Mucosa of gallbladder (tissue), 1 donor: ENCODE measurements at places on chromosomes 2 and 18.
A peak's percentile ranks its signal among the peaks of the same experiment; 100 is the strongest.

- DNase-seq = no peak
These were observed 141.8 kb downstream of the GRB14 start for GRCh38 chr2:164479460-164479859.

GRCh38 chr2:128441341-128442052, 122.8 kb upstream of the HS6ST1 start:
- peak; percentile 90 for DNase-seq

- DNase-seq = no peak
These were observed 114.3 kb downstream of the DYM start for GRCh38 chr18:49345931-49346696.

GRCh38 chr2:30883184-30883583, 75.9 kb upstream of the CAPN13 start:
- DNase-seq = no peak

GRCh38 chr2:47512581-47513083, 109.7 kb downstream of the MSH2 start:
- DNase-seq = no peak

DNA sequence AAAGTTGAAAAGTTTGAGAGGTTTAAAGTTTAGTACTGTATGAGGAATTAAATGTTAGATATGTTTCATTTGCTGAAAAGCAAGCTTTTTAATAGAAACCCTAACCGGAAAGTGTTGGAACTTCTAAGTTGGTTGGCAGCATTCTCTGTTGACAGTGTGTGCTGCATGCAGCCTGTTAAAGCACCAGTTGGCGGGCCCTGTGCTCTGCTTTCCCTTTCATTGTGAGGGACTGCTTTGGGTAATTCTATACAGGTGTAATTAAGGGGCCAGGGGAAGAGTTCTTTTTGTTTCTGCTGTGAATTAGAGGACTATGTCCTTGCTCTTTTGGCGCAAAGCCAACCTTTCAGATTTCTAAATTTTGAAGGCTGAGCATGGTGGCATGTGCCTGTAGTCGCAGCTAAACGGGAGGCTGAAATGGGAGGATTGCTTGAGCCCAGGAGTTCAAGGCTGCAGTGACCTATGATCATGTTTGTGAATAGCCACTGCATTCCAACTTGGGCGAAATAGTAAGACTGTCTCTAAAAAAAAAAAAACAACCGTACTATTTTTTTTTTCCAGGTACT, 20.1 kb downstream of the PLEKHB2 start:
- DNase-seq = no peak

- DNase-seq = no peak
These were observed 10.7 kb downstream of the CYRIA start for GRCh38 chr2:16654833-16655444.

GRCh38 chr2:166179201-166179600, 51.4 kb upstream of the SCN1A start:
- DNase-seq = no peak

DNA sequence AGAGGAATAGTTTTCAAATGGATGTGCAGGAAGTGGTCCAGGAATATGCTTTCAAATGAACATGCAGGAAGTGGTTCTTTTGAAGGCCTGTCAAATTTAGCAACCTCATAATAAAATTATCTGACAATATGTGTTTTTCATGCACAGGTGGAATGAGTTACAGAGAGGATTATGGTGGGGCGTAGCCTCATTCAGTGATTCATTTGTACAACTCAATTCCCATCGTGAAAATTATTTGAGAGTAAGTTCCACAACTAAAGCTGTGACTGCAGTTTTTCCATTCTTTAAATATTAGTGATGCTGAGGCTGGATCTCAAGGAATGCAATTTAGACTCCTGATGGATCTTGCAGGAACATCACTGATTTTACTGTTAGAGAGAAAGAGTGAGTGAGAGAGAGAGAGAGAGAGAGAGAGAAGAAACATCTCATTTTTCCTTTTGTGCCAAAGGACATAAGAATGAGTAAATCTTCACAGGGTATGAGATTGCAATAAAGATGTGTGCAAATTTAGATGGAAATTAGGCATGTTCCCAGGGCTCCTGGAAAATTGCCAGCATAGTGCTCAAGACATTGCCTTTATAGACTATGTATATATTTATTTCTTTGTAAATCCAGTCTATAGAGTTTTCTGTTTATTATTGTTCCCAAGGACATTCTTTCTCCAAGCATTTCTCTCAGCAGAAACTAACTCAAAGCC, 394.9 kb upstream of the ZEB2 start:
- no peak for DNase-seq

- peak; percentile 23 for DNase-seq
These were observed 633 bp downstream of the NABP1 start for GRCh38 chr2:191678437-191679100.

GRCh38 chr18:28794459-28795245, 617.7 kb upstream of the CDH2 start:
- no peak for DNase-seq

- no peak for DNase-seq
These were observed 126.3 kb upstream of the SERTAD2 start for GRCh38 chr2:64780041-64780440.

DNA sequence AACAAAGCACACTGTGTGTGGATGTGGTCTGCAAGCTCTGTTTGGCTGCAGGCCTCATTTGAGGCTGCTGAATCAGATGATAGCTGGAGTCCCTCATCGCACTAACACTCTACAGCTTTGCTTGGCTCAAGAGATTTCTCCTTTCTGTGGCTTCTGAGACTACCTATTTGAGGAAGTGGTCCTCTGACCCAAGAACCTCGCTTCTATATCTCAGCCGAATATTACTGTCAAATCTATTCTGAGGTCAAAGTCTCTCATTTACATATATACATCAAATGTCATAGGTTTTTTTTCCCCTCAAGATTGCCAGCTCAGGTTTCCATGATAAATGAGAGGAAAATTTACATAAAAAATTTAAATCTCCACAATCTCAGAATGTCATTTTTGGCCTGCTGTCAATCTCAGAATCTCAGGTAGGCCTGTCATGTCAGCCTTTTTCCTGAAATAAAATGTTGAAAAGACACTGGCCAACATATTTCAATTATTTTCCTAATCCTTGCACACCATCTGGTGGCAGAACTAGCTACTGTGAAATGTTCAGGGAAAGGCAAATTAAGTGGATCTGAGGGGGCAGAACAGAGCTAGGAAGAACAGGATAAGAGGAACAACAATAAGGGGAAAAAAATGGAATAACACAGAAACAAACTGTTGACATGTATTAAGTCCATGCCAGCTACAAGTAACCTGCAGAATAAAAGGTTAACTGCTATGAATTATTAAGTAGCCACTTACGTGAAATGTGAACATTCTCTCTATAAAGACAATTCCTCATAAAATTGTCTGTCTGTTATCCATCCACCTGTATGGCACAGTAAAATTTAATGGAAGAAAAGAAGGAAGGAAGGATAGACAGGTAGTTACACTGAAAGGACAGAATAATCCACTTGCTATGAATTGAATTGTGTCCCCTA, 39.3 kb downstream of the AP1S3 start:
- peak; percentile 31 for DNase-seq

- peak; percentile 28 for DNase-seq
These were observed 25.7 kb downstream of the SRBD1 start for GRCh38 chr2:45585267-45585861.

- DNase-seq = no peak
These were observed 344.6 kb downstream of the SATB2 start for GRCh38 chr2:199113111-199113510.

- DNase-seq = peak; percentile 24
These were observed at the start of gene CYP27A1 for GRCh38 chr2:218781691-218782527. CYP27A1 (plus strand) TSS chr2:218782147; CDS start chr2:218782183, 36 bp downstream.

- DNase-seq = no peak
These were observed 244.0 kb upstream of the HS6ST1 start for GRCh38 chr2:128562471-128563347.

GRCh38 chr2:54348646-54349045, 92.6 kb upstream of the TSPYL6 start:
- no peak for DNase-seq

DNA sequence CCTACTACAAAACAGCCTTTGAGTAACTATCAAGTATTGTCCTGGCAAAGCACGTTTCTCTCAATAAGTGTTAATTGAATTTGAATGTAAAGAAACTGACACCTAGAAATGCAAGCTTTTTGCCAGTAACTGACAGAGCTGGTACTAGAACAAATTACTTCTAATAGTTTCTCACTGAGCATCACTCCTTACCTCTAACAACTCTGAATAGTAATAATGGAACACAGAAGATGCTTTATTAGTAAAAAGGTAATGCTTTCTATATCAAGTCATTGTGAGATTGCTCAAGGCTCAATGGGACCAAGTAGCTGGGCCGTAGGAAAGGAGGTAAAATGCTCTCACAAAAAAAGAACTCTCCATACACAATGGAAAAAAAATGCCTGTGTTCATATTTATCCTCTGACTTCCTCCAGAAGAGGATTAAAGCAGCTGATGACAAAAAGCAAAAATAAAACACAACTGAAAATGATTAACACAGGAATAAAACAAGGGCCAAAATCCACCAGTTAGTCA, 11.8 kb downstream of the RASGRP3 start:
- no peak for DNase-seq

- peak; percentile 5 for DNase-seq
These were observed 58.0 kb downstream of the TMEM163 start for GRCh38 chr2:134660626-134661402.

DNA sequence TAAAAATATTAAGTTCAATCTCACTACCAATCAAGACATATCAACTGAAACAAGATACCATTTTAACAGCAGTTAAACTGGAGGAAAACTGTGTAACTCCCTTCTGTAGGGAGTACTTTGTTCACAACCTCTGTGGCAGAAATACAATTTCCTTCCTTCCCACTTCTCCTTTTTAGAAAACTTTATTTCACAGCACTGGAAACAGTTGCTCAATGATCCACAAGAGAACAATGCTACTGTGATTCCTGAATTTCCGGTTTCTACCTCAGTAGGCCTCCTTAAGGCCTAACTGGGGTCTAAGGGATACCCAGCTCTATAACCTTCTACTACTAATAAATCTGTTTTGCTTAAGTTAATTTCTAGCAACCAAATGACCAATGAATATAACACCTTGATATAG, 14.1 kb downstream of the TLK1 start:
- no peak for DNase-seq

GRCh38 chr2:70188460-70188859, 2.4 kb downstream of the C2orf42 start:
- DNase-seq = no peak

GRCh38 chr2:60478660-60479059, 74.8 kb downstream of the BCL11A start:
- DNase-seq = no peak

DNA sequence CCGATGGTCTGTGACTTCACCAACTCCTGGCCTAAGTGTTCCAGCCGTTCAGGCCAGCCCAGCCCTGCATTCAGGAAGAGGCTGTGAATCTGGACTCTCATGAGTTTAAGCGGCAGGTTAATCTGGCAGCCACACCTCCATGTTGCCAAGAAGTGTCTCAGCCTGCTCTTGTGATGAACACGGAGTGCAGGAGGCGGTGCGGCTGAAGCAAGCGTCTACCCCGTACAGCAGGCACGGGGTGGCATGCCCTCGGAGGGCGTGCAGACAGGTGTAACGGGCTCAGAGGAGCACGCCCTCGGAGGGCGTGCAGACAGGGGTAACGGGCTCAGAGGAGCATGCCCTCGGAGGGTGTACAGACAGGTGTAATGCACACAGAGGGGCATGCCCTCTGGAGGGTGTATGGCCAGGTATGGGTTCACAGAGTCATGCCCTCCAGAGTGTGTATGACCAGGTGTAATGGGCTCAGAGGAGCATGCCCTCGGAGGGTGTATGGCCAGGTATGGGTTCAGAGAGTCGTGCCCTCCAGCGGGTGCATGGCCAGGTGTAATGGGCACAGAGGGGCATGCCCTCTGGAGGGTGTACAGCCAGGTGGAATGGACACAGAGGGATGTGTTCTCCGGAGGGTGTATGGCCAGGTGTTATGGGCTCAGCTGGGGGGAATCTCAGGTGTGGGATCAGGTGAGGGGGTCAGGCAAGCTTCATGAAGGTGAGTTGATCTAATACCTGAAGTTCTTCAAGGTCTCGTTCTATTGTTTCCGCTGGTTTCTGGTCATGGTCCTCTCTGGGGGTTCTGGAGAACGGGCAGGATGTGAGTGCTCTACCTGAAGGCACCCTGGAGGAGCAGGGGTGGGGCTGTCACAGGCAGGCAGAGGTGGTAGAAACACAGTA, 22.6 kb downstream of the CROCC2 start:
- DNase-seq = no peak

DNA sequence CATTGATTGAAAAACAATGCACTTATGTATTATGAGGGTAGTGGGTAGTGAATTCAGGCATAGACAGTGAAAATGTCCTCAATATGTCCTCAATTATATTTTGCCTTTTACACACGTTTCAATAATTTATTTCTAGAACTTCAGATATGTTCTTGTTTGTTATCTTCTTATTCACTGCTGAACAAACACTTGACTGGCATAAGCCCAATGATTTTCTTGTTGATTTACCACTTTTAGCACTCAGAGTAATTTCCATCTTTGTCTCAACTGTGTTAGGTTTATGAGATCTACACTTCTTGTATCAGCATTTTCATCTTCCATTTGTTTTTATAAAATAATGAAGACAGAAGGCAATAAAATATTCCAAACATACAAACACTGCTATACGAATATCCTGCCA, 61.8 kb upstream of the DCC start:
- DNase-seq = no peak

GRCh38 chr2:212832211-212833195, 293.9 kb upstream of the ERBB4 start:
- no peak for DNase-seq

- no peak for DNase-seq
These were observed 84.1 kb downstream of the LDLRAD4 start for GRCh38 chr18:13302457-13303225.

DNA sequence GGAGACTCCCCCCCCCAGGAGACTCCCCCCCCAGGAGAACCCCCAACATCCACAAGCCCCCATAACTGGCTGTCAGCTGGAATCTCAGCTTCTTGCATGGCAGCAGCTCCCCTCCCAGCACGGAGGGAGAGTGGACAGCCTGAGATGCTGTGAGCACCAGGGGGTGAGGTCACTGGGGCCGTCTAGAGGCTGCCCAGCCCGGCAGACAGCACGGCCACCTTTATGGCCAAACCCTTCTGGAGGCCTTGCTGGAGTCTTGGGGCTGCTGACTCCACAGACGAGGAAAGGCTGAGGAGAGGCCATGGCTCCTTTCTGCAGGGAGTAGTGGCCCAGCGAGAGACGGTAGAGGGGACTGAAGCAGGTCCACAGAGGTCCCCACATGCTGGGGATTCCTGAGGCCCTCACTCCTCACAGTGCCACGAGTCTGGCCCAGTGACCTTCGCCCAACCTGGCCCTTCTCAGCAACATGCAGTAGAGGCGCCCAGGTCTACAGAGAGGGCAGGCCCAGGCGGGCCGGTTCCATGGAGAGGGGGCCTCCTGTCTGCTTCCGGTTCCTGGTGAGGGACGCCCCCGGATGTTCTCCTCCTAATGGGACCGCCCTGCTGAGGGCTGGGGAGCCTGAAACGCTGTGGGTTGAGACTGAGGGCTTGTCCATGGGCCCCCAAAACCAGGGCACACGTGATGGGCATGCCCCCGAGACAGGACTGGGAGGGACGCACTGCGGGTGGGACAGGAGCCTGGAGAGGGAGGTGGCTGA, 122.6 kb upstream of the CTDP1 start:
- DNase-seq = no peak

DNA sequence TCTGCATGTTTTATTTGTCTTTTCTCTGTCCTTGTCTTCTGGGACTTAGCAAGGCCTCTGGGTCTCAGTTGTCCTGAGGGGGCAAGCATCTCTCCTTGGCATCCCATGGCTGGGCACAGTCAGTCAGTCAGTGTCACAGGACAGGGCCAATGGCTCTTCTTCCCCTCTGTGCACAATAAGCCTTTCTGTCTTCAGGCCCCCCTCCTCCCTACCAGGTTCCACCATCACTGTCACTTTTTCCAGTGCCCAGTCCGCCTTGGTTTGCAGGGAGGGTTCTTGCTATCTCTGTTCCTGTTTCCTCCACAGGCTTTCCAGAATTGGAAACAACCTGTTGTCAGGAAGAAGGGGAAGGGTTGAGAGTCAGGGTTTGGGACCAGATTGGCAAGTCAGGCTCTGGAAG, 1.7 kb upstream of the VAMP5 start:
- DNase-seq = no peak
